Fibroblast of skin of right biceps (primary cell): ENCODE measurements at places on chromosomes 1 and 21.
A peak's percentile ranks its signal among the peaks of the same experiment; 100 is the strongest.

DNA sequence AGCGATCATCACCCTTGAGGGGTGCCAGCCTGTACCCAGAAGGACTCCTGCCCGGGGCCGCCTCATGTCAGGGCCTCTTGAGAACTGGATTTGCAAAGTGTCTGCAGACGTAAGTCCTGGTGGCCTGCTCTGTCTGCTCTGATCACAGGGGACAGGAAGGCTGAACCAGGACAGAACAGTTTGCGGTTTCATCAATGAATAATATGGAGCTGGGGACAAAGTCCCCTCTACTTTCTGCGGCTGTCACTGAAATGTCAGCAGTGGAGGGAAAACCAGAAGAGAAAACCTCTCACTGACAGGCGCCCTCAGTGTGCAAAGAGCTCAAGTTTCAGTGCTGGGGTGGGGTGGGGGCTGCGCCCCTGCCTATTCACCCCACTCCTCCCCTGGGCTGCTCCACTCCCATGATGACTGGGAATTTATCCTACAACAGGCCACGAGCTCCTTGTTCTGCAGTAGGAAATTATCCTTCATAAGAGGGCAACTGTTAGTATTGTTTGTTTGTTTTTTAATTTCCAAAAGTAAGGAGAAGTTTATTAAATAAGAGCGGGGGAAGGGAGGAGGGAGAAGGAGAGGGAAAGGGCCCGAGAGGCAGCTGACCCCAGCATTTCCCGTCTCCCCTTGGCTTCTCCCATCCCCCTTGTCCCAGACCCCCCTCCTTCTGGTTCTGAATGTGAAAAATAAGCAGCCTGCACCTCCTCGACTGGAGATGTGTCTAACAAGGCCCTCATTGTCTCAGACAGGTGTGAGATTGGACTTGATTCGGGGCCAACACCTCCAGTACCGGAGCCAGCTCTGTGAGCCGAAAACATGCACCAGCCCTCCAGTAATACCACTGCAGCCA is 149.2 kb downstream of the CLIC6 start:
- no peak for DNase-seq

DNA sequence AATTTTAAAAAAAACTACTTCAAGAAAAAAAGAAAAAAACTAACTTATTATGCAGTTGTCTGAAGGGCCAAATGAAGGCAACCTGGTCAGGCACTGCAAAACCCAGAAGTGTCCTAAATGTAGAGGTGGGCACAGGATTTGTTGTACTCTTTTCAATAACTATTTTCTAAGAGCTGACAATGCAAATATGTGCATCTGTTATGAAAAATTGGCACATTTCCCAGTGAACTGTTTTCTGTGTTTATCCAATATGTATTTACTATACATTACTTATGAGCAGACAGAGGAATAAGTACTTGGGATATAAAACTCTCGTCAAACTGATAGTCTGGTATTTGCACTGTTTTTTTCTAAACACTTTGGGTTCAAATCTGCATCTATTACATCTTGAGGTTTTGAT is 188.0 kb upstream of the C21orf91 start:
- DNase-seq = no peak

DNA sequence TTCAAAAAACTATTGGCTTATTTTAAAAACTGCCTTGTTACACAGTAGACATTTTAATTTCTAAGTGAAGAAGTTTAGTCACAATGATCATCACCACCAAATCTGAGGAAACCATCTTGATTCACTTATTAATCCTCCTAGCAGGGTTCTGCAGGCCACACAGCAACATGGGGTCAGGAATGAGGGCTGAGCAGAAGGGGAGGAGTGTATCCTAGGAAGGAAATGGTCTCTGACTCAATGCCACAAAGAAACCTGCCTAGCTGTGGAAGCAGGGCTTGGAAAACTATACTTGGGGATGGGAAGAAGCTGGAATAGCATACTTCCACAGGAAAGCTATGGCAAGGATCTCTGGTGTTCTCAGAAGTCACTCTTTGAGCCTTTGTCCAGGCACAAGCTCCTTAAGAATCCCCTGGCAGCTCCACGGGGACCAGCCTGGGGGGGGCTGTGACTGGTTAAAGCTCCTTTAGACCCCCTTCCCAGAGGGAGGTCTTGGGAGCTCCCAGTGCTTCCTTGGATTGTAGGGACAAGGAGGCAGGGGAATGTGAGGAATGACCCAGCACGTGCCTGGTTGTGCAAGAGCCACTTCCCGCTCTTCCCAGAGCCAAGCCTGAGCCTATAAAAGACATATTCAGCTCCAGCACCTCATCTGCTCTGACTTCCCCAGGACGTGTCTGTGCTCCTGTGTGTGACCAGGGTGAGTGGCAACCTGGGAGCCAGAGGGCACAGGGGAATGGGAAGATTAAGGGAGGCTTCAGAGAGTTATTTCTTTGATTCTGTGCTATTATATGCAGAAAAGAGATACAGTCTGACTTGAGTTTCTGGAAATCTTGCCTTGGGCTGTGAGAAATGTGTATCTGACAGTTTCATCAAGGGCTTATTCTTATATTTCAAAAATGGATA is at the start of gene LCE2A:
Gene LCE2A (plus strand): TSS at position 645 of the 900 bp plus-strand sequence. CDS start 557 bp downstream, outside the sequence.
- no peak for DNase-seq

DNA sequence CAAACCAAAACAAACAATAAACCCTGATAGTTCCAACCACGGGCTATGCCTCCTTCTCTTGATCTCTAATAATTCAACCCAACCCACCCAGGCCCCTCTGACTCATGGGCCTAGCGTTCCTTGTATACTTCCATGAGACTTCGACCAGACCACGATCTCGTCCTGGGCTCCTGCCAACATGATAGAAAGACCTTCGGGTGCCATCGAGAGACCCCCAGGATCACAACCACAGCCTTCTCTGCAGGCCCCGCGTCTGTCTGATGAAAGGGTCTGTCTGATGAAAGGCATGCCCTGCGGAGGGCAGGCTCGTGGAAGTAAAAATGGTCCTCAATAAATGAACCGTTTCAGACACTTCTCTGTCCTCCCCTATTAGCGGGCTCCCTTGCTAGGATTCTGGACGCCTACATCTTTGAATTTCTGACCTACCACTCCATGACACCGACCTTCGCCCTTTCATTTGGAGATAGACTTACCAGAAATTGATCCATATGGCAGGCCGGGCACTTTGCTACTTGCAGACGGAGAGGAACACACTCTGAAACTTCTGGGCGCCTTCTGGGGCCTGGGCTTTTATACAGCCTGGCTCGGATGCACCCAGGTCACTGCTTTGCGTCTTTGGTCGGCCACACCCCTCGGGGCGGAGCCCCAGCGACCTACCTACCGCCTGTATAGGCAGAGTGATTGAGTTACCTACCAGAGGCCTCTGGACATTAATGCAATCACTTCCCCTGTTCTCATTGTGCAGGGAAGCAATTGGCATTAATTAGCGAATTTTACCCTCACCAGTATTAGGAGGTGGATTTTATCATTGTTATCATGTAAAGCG is 5.3 kb upstream of the KLF18 start:
- DNase-seq = no peak

GRCh38 chr1:47709872-47710231 is 272.0 kb downstream of the FOXD2 start:
- DNase-seq = no peak

GRCh38 chr21:35573472-35574374 is 486.6 kb downstream of the SETD4 start:
- DNase-seq = peak; percentile 45

DNA sequence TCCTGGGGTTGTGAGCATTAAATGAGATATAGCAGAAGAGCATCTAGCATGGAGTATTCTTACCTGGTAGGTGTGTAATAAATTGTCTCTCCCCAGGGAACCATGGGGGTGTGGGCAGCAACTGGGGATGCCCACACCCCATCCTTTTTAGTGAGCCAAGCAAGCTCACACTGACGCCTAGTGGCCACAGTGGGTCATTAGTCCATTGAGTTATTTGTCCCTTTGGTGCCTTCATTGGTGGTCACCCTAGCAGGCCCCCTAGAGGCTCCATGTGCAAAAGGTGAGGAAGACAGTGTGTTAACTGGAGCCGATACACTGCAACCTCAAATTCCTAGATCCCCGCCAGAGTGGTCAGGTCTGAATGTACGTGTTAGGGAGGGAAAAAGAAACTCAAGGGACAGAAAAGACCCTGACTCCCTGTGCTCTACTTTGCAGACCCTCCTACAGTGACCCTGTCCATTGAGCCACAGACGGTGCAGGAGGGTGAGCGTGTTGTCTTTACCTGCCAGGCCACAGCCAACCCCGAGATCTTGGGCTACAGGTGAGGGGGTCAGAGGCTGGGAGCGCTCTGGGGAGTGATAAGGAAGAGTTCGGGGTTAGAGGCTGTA is 93.3 kb upstream of the CD1D start:
- DNase-seq = peak; percentile 79

DNA sequence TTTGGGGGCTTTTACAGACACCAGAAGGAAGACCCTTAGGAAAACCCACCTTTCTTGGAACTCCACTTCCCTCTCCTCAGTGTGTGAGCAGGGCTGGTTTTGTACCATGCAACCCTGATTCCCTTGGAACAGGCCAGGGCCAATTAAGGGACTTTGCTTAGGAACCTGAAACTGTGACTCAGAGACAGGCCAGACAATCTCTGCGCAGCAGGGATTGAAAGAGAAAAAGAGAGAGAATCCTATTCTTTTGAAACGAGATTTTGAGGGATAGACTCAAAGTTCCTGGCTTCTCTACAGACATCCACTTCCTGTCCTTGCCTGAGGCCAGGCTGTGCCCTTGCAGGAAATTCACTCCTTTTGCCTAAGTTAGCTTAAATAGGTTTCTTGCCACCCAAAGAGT is 23.1 kb upstream of the C1orf198 start:
- peak; percentile 22 for DNase-seq
